Type B pancreatic cell (in vitro differentiated cells): ENCODE measurements at places on chromosomes 6 and 20. TPM values are rescaled to one million over a fixed set of nuclear protein-coding genes. Genes with fewer than 3 reads are reported as not detected.
A peak's percentile ranks its signal among the peaks of the same experiment; 100 is the strongest.

DNA sequence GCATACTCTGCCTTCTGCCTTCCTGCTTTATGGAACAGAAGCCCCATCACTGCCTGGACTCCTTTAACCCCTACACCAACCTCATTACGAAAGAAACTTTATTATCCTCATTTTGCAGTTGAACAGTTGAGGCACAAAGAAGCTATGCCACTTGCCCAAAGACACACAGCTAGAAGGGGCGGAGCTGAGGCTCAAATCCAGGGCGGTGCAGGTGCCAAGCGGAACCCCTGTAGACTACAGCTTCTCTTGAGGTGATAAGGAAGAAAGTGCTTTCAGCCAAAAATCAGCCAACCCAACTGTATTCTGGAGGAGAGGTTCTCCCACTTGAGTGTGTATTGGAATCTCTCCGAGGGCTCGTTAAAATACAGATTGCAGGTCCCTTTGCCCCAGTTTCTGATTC lies 90.5 kb downstream of the PRND start:
- DNase-seq, result no peak
- H3K4me3 ChIP-seq, result no peak overlapping the region
- no peak overlapping the region for H3K27ac ChIP-seq
- peaks cover 26% of the 10 kb centered on the region for H3K4me1 ChIP-seq
- peaks cover 4% of the 10 kb centered on the region for H3K27me3 ChIP-seq

- no peaks in the 10 kb centered on the region for H3K4me1 ChIP-seq
- no peaks in the 10 kb centered on the region for H3K36me3 ChIP-seq
- H3K27me3 ChIP-seq, result no peaks in the 10 kb centered on the region
- H3K4me3 ChIP-seq, result no peak overlapping the region
These were observed 21.1 kb downstream of the COL20A1 start for GRCh38 chr20:63314015-63314471.

DNA sequence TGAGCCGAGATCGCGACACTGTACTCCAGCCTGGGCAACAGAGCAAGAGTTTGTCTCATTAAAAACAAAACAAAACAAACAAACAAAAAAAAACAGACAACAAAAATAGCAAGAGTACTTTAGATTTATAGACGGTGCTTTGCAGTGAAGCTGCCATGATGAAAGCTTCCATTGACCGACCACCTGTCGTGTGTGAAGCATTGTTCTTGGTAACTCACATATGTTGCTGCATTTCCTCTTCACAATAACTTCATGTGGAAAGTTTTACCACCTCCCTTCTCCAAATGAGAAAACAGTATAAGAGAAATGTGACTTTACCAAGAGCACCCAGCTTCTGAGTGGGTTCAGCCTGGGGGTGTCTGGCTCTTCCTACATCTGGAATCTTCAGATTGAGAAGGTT lies 56.4 kb upstream of the PTGIS start:
- no peak overlapping the region for H3K4me3 ChIP-seq
- no peak overlapping the region for H3K27ac ChIP-seq
- DNase-seq, result no peak
- H3K27me3 ChIP-seq, result peaks cover 3% of the 10 kb centered on the region
- peaks cover 11% of the 10 kb centered on the region for H3K4me1 ChIP-seq

DNA sequence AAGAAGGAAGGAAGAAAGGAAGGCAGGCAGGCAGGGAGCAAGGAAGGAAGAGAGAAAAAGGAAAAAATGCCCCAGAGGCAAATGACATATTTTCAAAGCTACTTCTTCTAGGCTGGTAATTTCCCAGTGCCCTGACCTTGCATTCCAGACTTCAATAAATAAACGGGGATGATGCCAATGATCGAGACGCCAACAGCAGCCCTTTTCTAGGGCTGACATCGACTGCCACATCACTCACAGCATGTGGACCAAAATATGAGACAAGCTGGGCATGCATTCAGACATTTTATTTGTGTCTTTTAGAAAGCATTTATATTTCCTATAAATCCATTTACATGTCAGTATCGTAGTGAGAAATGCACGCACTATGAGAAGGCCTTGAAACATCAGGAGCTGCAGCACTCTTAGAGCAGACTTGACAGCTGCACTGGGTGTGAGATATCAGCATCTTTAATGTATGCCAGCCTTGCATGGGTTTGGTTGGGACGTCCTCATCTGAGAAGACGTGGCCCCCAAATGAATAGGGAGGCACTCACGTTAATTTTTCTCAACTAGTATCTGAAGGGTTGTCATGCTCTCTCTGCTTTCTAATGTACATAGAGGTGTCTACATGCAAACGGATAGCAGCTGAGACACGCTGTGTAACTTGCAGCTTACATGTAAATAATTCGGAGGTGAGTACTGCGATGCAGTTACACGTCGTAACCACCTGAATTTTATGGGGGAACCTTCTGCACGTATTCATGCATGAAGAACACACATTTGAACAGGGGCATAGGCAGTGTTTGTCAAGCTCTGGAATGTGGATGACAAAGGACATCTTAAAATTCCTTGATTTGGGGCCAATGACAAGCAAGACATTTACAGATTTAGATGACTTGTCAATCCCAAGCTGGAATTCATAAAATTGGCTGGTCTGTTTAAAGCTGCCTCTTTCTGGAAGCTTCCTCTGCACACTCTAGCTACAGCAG lies 149.1 kb upstream of the AGPAT4 start:
- no peaks in the 10 kb centered on the region for H3K27me3 ChIP-seq
- H3K36me3 ChIP-seq, result no peaks in the 10 kb centered on the region
- peaks cover 13% of the 10 kb centered on the region for H3K4me1 ChIP-seq
- H3K4me3 ChIP-seq, result no peak overlapping the region
- H3K27ac ChIP-seq, result no peak overlapping the region
- DNase-seq, result no peak

GRCh38 chr6:130033949-130034348 lies 15.6 kb downstream of the L3MBTL3 start:
- H3K27ac ChIP-seq, result peak overlapping the region; percentile 24
- peaks cover 9% of the 10 kb centered on the region for H3K36me3 ChIP-seq
- no peak for DNase-seq
- H3K27me3 ChIP-seq, result no peaks in the 10 kb centered on the region

DNA sequence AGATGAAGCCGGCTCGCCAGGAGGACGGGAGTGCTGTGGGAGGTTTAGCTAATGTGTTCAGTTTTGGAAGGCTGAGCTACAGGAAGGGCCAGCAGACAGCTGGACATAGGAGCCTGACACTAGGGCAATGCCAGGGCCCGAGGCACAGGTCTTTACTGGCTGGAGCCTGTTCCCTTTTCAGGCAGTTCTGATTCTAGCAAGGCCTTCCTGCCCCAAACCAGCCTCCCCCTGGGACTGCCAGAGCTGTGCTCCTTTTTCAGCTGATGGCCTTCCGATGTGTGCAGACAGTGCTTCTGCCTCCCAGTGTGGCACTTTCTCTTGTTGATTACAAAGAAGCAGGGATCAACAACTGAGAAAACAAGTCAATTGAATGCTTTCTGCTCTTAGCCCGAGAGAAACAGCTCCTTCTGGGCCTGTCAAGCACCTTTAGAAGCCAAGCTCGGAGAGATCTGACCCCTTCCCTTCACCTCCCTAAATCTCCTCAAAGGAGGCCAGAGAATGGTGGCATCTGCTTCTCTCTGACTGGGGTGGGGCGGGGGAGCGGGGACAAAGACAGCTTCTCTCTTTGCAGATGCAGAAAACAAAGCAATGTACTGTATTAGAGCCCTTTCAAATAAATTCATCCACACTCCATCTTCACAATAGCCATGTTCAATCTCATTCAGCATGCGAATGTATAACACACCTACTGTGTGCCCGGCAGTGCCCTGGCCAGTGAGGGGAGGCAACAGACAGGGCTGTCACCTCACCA lies 63.2 kb downstream of the RAB44 start:
- H3K4me1 ChIP-seq, result peaks cover 33% of the 10 kb centered on the region

- peaks cover 5% of the 10 kb centered on the region for H3K4me1 ChIP-seq
- H3K36me3 ChIP-seq, result no peaks in the 10 kb centered on the region
These were observed 14.9 kb downstream of the EBF4 start for GRCh38 chr20:2707353-2708072.

DNA sequence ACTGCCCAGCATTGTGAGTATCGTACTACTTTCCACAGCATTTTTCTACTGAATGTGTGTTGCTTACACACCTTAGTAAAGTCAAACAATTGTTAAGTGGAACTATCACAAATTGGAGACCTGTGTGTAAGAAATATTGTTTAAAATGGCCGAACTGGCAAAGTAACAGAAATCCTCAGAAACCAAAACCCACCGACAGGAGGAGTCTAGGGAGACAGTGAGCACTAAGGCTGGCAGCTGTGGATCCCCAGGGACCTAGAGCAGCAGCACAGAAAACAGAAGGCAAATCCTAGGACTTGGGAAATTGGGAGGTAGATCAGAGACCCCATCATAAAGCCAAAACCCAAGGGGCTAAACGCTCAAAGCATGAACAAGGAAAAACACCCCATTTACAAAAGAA lies 69.9 kb downstream of the SESN1 start:
- H3K36me3 ChIP-seq, result no peaks in the 10 kb centered on the region
- no peaks in the 10 kb centered on the region for H3K27me3 ChIP-seq
- peaks cover 6% of the 10 kb centered on the region for H3K4me1 ChIP-seq
- no peak overlapping the region for H3K4me3 ChIP-seq
- H3K27ac ChIP-seq, result no peak overlapping the region
- no peak for DNase-seq

DNA sequence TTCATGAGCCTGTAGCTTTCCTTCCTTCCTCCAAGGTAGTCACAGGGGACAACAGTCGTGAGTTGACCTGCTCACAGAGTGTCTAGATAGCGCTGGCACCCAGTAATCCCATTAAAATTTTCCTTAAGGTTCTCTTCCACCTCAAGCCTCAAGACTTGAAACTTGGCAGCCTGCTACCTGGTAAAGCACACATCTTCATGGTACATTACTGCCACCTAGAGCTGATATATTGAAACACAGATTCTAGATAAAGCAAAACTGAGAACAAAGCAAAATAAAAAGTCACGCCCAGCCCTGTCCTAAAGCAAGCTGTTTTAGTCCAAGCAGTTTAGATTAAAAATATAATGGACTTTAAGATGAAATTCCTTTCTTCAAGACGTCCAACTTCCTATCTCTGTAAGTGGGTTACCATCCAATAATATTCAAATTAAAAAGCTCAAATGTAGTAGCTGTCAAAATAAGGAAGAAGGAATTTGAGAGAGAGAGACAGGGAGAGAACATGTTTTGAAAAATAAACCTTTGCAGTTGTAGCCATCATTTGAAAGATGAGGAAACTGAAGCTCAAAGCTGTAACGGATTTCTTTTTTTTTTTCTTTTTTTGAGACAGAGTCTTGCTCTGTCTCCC lies 50.7 kb upstream of the CD83 start:
- no peaks in the 10 kb centered on the region for H3K36me3 ChIP-seq
- H3K27me3 ChIP-seq, result peaks cover 5% of the 10 kb centered on the region
- peaks cover 6% of the 10 kb centered on the region for H3K4me1 ChIP-seq
- DNase-seq, result no peak

Gene RIPPLY2
- 1.6 and 1.8 TPM in 2 replicates for total RNA-seq

Gene NKAIN2
- total RNA-seq, result 0.81 and 1.7 TPM in 2 replicates

- H3K36me3 ChIP-seq, result no peaks in the 10 kb centered on the region
- DNase-seq, result no peak
- no peak overlapping the region for H3K27ac ChIP-seq
- H3K4me1 ChIP-seq, result no peaks in the 10 kb centered on the region
- H3K27me3 ChIP-seq, result no peaks in the 10 kb centered on the region
These were observed 427.0 kb upstream of the SPTLC3 start for GRCh38 chr20:12581644-12582289.

GRCh38 chr6:43396408-43397149 lies 27.1 kb upstream of the ZNF318 start:
- no peaks in the 10 kb centered on the region for H3K27me3 ChIP-seq
- H3K4me1 ChIP-seq, result peaks cover 34% of the 10 kb centered on the region
- peak overlapping the region; percentile 68 for H3K27ac ChIP-seq
- no peaks in the 10 kb centered on the region for H3K36me3 ChIP-seq
- no peak for DNase-seq

GRCh38 chr6:151058021-151058733 lies 181.6 kb upstream of the AKAP12 start:
- H3K27ac ChIP-seq, result peak overlapping the region; percentile 79
- H3K4me1 ChIP-seq, result peaks cover 47% of the 10 kb centered on the region
- H3K36me3 ChIP-seq, result no peaks in the 10 kb centered on the region
- H3K4me3 ChIP-seq, result peak overlapping the region; percentile 53
- no peaks in the 10 kb centered on the region for H3K27me3 ChIP-seq

- H3K4me3 ChIP-seq, result no peak overlapping the region
- H3K27me3 ChIP-seq, result no peaks in the 10 kb centered on the region
These were observed 175.0 kb upstream of the PRDM1 start for GRCh38 chr6:105911106-105911629.

Gene CGA
- 0.43 and 30.3 TPM in 2 replicates for total RNA-seq

Gene C6orf141
- total RNA-seq, result 9.5 and 19.2 TPM in 2 replicates

GRCh38 chr6:80287607-80288006 lies 181.1 kb downstream of the BCKDHB start:
- H3K36me3 ChIP-seq, result peaks cover 3% of the 10 kb centered on the region
- H3K27me3 ChIP-seq, result no peaks in the 10 kb centered on the region
- DNase-seq, result no peak
- no peak overlapping the region for H3K4me3 ChIP-seq
- H3K27ac ChIP-seq, result peak overlapping the region; percentile 25
- H3K4me1 ChIP-seq, result peaks cover 9% of the 10 kb centered on the region

GRCh38 chr6:84877515-84878210 lies 113.3 kb upstream of the TBX18 start:
- H3K36me3 ChIP-seq, result no peaks in the 10 kb centered on the region
- H3K4me1 ChIP-seq, result no peaks in the 10 kb centered on the region
- no peak for DNase-seq
- no peaks in the 10 kb centered on the region for H3K27me3 ChIP-seq

GRCh38 chr6:83461438-83461837 lies 30.6 kb upstream of the ME1 start:
- no peak overlapping the region for H3K4me3 ChIP-seq
- H3K36me3 ChIP-seq, result no peaks in the 10 kb centered on the region
- no peaks in the 10 kb centered on the region for H3K4me1 ChIP-seq
- no peak overlapping the region for H3K27ac ChIP-seq
- no peaks in the 10 kb centered on the region for H3K27me3 ChIP-seq
- no peak for DNase-seq

DNA sequence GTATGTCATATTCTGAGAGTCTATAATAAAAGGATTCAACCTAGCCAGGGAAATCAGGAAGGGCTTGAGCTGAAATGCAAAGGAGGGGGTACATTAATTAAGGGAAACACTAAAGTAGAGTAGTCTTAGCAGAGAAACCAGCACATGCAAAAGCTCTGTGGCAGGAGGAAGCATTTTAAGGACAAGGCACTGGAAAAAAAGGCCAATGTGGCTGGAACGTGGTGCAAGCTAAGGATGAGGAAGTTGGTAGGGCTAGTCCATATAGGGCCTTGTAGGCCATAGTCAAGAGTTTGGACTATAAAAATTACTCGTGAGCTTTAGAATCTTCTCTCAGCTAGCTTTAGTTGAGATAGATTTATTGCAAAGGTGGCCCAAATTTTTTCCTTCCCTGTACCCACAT lies 75.2 kb upstream of the TOP1 start:
- H3K4me3 ChIP-seq, result no peak overlapping the region
- H3K36me3 ChIP-seq, result no peaks in the 10 kb centered on the region
- H3K27ac ChIP-seq, result no peak overlapping the region

DNA sequence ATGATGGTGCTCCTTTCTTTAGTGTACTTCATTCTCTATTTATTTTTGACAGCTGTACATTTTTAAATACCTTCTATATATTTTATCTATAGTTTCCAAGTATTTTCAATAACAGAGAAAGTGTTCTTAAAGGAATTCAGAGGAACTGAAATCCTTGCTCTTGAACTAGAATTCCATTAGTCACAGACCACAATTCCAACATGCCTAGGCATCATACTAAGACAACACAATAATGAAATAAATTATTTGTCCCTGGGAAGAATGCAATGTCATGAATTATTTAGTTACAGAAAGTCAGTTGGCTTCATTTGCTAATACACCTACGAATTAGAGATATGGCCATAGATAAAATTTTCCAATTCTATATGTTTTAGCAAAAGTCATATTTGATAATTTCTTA lies 671.2 kb downstream of the EPHA7 start:
- no peak overlapping the region for H3K27ac ChIP-seq
- no peak for DNase-seq
- no peak overlapping the region for H3K4me3 ChIP-seq
- H3K27me3 ChIP-seq, result no peaks in the 10 kb centered on the region
